Esophagus squamous epithelium (tissue), 5 donors: ENCODE measurements at places on chromosomes 12 and 14.

- DNase-seq: no peak
Observed at GRCh38 chr12:49451468-49452259, 84.4 kb downstream of the SPATS2 start.

- DNase-seq: no peak
Observed at GRCh38 chr12:46360908-46361666, 11.5 kb downstream of the SLC38A2 start.

DNA sequence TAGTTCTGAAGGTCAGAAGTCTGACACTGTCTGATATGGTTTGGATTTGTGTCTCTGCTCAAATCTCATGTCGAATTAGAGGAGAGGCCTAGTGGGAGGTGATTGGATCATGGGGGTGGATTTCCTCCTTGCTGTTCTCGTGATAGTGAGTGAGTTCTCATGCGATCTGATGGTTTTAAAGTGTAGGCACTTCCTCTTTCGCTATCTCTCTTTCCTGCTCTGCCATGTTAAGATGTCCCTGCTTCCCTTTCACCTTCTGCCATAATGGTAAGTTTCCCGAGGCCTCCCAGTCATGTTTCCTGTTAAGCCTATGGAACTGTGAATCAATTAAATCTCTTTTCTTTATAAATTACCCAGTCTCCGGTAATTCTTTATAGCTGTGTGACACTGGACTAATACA is 84.1 kb upstream of the TMTC1 start:
- no peak for DNase-seq

DNA sequence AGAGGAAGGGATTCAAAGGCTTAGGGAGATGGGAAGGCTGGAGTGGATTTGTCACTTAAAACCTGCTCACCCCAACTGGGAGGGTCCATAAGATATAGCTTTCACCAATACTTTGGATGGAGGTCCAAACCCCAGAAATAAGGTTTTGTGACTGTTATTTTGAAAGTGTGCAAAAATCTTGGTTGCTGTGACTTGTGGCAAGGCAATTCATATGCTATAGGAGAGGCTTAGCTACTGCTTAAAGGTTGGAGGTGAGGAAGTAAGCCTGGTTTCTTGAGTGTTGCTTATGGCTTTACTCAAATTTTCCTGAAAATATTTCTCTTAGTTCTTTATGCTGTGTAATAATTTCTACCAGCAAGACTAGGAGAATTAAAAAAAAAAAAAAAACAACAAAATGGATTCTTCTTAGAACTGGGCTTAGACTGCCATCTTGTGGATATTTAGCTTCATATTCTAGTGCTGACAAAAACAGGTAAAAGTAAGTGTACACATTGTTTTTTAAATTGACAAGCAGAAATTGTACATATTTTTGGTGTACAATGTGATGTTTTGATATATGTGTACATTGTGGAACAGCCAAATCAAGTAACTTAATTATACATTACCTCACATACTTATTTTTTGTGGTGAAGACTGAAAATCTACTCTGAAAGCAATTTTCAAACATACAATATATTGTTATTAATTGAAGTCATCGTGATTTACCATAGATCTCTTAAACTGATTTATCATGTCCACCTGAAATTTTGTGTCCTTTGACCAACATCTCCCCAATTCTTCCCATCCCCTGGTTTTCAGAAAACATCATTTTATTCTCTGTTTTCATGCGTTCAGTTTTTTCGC is 23.0 kb downstream of the PDE6H start:
- DNase-seq: no peak

DNA sequence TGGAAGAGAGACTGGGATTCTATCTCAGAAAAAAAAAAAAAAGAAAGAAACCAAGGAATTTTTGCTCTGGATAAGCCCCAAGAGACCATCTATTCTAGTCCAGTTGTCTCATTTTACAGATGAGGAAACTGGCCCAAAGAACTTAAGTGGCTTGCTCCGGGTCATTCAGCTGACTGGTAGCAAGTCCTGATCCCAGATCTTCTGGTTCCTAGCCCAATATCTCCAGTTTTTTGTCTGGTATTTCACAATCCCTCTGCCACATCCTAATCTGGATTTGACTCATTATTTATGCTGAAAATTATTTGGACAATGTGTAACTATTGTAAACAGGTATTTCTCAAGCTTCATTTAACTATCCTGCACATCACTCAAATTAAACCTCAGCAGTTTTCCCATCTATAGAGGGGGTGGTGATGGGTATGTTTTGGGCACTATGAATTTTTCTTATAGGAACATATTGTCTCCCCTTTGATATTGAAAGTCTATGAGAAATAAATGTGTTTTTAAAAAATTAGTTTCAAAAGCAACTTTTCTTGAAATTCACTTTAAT is 43.4 kb downstream of the PPP2R5E start:
- no peak for DNase-seq

DNA sequence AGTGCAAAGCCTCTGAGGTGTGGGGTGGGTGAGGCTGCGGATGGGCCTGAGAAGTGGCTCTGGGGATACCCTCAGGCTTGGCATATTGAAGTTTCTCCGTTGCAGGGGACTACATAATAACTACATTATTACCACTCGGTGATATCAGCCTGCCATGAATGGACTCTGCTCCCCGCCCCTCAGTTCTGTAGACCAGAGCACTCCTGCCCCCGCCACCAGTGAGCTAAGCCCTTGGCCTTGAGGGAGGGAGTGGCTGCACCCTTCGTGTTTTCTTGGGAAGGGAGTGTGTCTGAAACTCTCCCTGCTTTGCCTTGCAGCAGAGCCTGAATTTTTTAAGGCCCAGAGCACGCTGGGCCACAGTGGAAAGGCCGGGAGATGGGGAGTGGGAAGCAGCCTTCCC is 1.7 kb downstream of the ORAI1 start:
- DNase-seq: no peak

- DNase-seq: no peak
Observed at GRCh38 chr12:19161216-19161615, 31.7 kb downstream of the PLEKHA5 start.

- DNase-seq: no peak
Observed at GRCh38 chr12:98352835-98353234, 162.6 kb upstream of the TMPO start.

- no peak for DNase-seq
Observed at GRCh38 chr12:121789233-121789781, 4.2 kb downstream of the RHOF start.

- DNase-seq: no peak
Observed at GRCh38 chr14:30849354-30849753, 25.0 kb upstream of the COCH start.

DNA sequence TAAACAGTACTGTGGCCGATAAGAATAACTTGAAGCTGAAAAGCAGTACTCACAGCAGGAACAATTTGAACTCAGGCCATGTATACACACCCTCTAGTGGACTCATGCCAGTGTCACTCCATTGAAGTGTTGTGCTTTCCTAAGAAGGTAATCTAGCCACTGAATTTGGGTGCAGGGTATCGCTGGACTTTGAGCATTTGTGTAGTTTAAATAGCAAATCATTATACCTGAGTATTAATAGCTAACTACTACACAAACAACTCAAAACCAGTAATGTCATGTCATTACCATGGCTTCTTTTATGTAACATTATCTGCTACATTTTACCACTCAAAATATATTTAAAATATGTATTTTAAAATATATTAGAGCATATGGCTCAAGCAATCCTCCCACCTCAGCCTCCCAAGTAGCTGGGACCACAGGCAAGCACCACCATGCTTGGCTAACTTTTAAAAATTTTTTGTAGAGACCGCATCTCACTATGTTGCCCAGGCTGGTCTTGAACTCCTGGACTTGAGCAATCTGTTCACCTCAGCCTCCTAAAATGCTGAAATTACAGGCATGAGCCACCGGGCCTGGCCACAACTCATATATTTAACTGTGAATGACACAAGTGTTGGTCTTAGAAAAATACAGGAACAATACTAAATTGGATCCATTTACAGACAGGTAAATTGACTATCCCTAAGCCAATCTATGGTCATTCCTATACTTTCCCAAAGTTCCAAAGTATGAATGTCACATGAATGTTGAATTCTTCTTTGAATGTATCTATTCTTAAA is 25.6 kb upstream of the ARID4A start:
- no peak for DNase-seq

DNA sequence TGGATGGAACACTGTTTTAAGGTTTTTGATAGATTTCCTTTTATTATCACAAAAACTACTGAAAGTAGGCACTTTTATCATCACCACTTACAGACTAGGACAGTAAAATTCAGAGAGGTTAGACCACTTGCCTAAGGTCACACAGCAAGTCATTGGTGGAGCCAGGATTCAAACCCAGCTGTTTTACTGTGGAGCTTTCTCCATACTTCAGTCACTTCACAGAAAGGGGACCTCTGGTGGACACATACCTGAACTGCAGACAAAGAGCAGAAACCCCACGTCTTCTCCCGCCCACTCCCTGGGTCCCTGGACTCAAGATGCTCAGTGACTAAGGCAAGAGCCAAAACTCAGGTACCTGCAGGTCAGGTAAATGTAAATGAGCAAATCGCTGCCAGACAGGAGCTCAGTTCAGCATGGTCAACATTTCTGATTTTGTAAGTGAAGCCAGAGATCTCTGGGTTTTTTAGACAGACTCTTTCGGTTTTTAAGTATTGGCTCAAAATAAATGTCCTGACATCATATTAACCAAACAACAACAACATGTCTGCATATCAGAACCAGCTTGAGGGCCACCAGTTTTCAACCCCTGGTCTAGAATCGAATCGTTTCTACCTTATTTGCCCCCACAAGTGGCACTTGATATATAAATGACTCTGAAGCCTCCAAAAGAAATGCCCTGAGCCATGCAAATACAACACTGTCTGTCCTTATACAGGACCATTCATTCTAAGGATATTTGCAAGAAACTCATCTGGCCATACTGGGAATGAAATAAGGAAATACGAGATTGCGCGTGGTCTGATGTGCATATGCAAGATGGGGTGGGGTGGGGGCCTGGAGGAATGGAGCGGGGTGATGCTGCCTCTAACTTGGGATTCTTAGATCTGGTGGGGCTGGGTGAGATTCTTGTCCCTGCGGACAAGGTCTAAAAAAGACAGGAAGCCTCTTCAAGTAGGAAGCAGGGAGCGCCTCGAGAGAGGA is 110.9 kb downstream of the KSR2 start:
- DNase-seq: no peak

GRCh38 chr12:97960741-97961608 is 498.4 kb downstream of the RMST start:
- DNase-seq: no peak
